ENCODE measurements at places on chromosomes 12 and 14.

DNA sequence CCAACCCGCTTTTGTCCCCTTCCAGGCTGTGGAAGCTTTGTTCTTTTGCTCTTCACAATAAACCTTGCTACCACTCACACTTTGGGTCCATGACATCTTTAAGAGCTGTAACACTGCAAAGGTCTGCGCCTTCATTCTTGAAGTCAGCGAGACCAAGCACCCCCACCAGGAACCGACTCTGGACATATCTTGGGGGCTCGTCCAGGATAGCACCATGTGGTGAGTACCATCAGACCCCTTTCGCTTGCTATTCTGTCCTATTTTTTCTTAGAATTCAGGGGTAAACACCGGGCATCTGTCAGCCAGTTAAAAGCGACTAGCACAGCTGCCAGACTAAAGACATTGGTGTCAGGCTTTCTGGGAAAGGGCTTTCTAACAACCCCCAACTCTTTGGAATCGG, 137.6 kb upstream of the PPFIA2 start:
- no peak for DNase-seq

GRCh38 chr12:53951577-53952334, 2.9 kb upstream of the HOXC12 start:
- DNase-seq, result no peak

DNA sequence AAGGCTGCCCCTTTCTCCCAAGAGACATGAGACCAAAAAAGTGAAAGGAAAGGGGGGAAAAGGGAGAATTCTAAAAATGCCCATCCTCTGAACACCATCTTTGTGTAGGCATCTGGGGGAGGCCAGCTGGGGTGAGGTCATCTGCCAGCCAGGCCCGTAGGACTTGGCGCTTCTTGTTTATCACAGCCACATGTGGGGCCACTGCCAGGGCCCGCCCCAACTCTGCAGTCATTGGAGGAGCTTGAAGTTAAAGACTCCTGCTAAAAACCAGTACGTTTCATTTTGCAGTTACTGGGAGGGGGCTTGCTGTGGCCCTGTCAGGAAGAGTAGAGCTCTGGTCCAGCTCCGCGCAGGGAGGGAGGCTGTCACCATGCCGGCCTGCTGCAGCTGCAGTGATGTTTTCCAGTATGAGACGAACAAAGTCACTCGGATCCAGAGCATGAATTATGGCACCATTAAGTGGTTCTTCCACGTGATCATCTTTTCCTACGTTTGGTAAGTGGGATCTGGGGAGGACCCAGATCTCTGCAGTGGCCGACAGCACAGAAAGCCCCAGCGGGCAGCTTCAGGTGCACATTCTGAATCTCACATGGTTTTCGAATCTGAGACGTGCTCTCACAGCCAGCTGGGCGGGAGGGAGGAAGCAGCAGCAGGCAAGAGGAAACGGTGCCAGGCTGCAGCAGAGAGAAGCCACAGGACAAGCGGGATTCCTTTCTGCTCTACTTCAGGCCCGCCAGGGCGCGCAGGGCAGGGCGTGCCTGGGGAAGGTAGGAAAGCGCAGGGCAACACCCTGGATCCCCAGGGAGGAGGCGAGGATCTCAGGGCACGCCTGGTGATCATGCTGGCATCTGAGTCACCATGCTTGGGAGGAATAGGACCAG, at the start of gene P2RX7:
TSS of gene P2RX7 (plus strand) at position 276 of the 881 bp plus-strand sequence. CDS start at position 371, 95 bp downstream.
- DNase-seq, result peak; percentile 73

DNA sequence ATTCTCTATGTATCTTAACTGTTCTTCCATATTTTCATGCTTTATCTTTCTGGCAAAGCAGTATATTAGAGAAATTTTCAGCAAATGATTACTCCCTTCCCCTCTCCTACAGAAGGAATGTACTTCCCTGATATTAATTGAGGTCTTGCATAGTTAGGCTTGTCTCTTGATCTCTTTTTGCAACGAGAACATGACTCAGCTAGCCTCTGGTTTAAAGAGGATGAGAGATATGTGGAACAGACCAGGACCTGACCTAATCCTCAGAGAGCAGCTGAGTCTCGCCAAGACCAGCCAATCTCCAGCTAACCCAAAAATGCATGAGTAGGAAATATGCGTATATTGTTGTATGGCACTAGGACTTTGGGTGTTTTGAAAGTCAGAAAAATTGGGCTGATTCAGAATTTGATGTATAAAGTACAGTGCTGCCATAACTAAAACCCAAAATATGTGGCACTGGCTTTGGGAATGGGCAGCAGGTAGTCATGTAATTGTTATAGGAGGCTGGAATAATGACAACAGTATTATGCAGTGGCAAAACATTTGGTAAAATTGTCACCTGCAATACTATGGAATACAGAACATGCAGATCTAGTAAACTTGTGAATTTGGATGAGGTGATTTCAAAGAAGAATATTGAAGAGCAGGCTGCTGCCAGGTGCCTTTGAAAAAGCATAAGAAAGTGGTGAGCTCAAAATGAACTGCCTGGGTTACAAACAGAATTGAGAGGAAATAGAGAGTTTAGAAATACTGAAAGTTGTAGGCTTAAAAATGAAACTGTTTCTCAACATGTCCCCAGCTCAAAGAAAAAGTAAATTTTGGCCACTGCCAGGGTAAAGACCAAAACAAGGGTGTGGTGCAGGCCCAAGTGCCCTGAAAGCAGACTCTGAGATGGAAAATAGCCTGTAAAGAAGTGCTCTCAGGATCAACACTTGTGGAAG, 9.3 kb upstream of the USP15 start:
- DNase-seq, result no peak

DNA sequence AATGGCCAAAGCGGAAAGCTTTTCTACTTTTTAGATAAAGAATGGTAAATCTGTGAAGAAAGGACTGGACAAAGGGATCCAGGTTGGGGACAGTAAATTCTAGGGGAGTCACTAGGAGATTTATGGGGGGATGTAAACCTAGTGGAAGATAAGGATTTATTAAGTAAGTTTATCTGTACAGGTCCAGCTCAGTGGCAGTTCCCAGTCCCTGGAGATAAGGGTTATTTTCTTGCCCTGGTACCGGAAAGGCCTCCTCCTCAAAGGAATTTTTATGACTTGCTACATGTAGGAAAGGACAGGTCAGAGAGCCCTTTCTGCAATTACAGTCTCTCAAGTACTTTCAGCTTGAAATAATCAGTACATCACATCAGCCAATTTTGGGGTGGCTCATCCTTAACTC, 72.6 kb upstream of the BICD1 start:
- DNase-seq, result no peak

DNA sequence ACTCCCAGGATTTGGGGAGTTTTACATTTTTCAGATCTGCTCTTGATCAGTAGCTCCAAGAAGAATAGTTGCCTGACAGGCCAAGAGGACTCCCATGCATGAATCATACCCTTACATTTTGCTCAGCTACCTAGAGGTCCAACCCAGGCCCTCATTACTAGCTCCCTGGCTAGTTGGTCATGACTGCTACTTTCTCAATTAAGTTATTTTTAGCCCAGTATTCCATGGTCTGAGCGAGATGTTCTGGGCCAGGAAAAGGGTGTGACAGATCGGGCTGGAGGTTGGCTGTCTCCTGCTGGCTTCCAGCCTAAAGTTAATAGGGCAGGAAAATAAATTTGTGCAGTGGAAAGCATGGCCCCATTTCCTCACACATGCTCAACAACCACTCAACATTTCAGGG, 379.2 kb downstream of the GRIN2B start:
- DNase-seq, result no peak

GRCh38 chr12:42730291-42730690, 140.7 kb upstream of the PRICKLE1 start:
- no peak for DNase-seq

- peak; percentile 55 for DNase-seq
Observed at GRCh38 chr14:71328183-71328582, 420.9 kb downstream of the PCNX1 start.
